Right kidney (tissue), 9 donors: ENCODE measurements at places on chromosomes 2 and 18.

- no peak for DNase-seq
These were observed 158.0 kb downstream of the LTBP1 start for GRCh38 chr2:33104726-33105125.

DNA sequence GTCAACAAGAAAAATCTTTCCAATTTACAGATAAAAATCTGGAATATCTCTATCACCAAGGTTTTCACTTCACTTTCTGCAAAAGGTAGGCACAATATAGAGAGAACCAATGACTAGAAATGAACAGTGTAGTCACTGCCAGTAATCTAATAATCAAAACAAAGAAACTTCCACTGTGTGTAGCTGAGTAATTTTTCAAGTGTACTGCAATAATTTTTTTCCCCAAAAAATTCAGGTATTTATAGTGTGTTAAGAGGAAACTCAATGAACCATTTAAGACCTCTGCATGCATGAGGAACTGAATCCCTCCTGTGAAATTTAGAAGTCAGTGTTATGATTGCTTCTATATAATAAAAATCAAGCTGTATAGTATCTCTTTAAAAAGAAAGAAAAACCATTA is 121.8 kb downstream of the MEMO1 start:
- no peak for DNase-seq

DNA sequence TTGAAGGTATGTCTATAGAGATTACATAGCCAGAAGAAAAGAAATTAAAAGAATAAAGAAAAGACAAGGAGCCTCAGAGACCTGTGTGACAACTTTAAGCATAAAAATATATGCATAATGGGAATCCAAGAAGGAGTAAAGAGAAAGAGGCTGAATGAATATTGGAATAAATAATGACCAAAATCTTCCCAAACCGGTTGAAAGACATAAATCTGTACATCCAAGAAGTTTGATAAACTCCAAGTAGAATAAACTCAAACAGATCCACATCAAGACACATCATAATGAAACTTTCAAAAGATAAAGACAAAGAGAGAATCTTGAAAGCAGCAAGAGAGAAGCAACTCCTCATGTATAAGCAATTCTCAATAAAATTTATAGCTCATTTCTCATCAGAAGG is 132.4 kb upstream of the ZNF516 start:
- no peak for DNase-seq

DNA sequence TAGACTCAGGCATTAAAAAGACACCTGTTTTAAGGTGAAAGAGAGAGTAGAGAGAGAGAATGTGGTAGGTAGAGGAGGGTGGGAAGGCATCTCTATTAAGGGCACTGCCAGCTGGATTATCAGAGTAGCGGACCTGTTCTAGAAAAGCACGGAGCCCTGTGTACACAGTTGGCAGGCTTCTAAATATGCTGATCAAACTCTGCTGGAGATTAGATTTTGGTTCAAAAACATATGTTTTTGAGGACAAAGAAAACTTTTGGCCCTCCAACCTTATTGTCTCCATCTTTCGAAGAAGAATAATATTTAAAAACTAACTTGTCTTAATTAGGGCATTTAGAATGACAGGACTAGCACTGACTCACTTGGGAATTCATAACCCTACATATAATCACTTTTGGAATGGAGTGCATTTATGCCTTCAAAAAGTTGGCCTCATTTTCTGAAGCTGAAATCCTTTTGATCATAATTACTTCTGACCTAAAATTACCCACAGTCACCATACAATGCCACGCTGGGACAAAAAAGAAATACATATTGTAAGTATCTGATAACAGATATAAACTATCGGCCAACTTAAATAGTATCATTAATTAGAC is 254.6 kb downstream of the MEIS1 start:
- no peak for DNase-seq

DNA sequence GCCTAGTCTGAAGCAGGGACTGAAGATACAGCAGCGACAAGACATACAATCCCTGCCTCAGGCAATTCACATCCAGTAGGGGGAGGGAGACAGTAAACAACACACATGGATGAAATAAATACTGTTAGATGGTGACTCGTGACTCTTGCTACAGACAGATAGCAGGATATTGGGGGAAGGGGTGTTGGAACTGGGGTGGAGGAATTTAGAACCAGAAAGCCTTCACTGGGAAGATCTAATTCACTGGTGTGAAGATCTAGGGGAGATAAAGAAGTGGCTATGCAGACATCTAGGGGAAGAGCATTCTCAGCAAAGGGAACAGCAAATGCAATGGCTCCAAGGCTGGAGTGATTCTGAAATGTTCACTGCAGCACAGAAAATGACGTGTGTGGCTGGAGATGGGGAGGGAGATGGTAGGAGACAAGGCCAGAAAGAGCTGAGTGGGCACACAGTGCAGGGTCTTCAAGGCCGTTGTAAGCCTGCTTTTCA is 52.6 kb upstream of the TMEM163 start:
- no peak for DNase-seq

GRCh38 chr18:48024009-48024512 is 93.6 kb upstream of the SMAD2 start:
- no peak for DNase-seq

GRCh38 chr2:73069041-73069854 is 2.3 kb downstream of the SFXN5 start:
- DNase-seq, result no peak

- no peak for DNase-seq
These were observed 28.4 kb downstream of the MBD5 start for GRCh38 chr2:148049284-148049683.

DNA sequence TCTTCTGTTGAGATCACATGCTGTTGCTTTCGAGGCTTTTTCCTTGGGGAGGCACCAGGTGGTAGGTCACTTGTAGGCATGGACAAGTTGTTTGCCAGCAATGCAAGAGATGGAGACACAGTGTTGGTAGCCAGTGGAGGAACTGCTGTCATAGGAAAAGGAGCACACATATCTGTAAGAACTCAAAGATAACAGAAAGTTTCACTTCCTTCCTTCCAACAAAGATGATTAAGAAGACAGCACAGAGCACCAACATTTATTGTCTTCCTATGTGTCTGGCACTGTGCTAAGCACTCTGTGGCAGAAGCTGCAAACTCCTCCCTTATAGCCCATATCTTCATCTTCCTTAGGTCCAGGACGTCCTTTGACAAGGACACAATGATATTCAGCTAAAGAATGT is 64.5 kb upstream of the AMMECR1L start:
- no peak for DNase-seq

GRCh38 chr18:9809697-9810096 is 76.1 kb upstream of the TXNDC2 start:
- DNase-seq, result no peak

- no peak for DNase-seq
These were observed 215.1 kb upstream of the POU3F3 start for GRCh38 chr2:104638859-104639202.
